ENCODE measurements at places on chromosomes 2 and 18.

DNA sequence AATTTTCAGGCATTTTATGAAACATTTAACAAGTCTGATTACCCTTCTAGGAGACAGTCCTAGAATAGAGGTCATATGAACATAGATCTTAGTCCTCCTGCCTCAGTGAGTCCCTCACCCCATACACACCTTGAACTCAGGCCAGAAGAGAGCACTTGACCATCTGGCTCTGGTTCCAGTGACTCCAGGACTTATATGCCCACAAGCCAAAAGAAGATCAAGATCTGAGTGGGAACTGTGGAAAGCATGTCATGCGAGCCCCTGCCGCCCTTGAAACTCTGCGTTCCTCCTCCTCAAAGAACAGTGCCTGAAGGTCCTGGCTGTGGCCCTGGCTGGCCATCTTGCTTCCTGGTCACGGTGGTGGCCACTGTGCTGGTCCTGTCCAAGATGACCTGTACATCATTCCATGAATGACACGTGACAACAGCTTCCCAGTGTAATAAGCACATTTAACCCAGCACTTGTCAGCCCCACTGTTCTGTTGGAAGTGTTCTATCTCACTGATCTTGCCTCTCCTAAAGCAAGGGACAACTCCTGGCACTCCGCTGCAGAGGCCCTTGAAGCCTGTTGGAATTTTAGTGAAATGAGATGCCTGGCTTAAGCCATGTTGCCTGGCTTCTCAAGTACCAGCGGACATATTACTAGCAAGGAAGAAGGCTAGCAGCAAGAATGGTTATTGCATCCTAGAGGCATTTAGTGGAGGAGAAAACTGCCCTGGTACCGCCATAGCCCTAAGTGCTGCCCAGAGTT, 17.6 kb downstream of the TTC32 start:
- DNase-seq, result no peak

DNA sequence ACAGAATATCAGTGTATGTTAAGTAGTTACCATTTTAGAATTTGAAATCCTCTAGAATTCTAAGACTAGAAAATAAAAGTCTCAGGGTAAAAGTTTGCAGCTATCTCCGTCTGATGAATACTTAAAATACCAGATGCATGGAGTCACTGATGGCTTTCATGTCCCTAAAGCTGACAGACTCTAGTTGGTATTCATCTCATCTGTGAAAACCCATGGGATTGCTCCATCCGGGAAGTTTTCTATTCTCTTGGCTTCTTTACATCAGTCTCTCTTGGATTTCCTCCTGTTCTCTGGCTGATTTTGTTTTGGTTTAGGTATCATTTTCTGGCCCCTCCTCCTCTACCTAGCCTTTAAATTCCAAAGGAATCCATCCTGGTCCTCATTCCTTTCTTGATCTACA, 465.6 kb upstream of the POU3F3 start:
- DNase-seq, result no peak

DNA sequence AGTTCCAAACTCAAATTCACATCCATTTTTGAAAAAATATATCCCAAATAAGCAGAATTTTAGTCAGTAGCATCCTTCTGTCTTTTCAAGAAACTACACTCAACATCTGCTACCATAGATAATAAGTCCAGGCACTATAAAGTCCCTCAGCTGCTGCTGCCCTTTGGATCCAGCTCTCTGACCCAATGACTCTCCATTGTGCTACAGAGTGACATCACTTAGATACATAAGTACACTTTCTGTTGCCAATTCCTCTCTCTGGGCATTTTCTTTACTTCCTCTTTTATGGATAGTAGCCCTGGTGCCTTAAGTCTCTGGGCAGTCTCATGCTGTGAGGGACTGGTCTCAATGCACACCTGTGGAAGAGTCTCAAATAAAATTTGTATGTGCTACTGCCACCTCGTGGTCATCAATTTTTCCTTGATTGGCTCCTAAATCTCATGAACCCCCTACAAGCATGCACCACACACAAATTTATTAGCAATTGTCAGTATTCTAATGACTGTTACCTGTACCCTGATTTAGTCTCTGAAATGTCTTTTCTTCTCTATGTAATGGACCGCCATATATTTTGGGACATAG, 219.2 kb downstream of the LRP1B start:
- DNase-seq, result no peak

- DNase-seq, result no peak
Measured at GRCh38 chr2:164620873-164621763, at the start of gene GRB14. GRB14 (minus strand) TSS chr2:164621482; CDS start chr2:164621309, 173 bp downstream.

DNA sequence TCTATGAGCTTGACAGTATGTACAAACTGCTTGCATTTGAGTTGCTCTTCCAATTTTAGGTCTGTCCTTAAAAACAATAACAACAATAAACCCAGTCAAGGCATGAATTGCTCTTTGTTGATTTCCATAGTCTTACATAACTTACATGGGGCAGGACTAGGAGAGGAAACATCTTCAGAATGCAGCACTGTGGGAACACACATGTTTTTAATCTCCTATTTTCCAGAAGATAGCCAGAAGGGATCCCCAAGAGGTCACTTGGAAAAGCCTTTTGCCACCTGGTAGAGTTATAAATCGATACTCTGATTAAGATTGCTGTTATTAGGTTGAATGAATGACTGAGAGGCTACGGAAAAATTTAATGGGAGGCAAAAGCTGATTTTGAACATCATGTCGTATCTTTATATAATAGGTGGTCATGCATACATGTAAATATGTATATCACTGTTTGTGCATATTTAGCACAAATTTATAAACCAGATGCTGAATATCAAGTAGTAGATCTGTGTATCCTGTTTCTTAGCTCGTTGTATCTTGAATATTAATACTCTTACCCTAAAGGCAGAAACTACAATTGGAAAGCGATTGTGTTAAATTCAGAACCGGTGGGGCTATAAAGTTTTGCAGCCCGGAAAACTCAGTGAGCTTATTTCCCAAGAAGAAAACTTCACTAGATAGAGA, 479.4 kb upstream of the TCF4 start:
- DNase-seq, result no peak
